ENCODE measurements at places on chromosomes 5 and 9. TPM values are rescaled to one million over a fixed set of nuclear protein-coding genes. Genes with fewer than 3 reads are reported as not detected.

GRCh38 chr5:154962494-154962893 is 21.6 kb downstream of the MRPL22 start:
- DNase-seq, result no peak
- H3K27me3 ChIP-seq, result no peaks in the 10 kb centered on the region
- no peak overlapping the region for H3K4me3 ChIP-seq
- no peak overlapping the region for H3K27ac ChIP-seq
- H3K36me3 ChIP-seq, result peaks cover 39% of the 10 kb centered on the region
- peaks cover 8% of the 10 kb centered on the region for H3K4me1 ChIP-seq

DNA sequence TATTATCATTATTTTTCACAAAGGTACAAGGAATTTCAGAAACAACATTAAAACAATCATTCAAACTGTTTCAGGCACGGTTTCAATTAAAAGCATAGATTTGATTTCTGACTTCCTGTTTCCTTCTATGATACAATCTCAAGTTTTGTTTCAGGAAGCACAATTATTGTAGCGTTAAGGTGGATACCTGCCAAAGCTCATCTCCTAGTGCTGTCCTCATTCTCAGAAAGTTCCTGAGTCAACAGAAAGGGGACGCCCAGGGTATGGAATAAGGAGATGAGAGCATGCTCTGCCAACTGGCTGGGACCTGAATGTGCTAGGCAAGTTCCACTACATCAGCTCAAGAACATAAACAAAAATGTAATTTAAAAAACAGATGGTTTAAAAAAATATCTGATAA is 2.0 kb upstream of the TRIM14 start:
- no peak for DNase-seq
- H3K4me3 ChIP-seq, result peak overlapping the region; percentile 83
- H3K36me3 ChIP-seq, result peaks cover 30% of the 10 kb centered on the region
- H3K4me1 ChIP-seq, result peaks cover 40% of the 10 kb centered on the region
- no peak overlapping the region for H3K27ac ChIP-seq
- H3K27me3 ChIP-seq, result no peaks in the 10 kb centered on the region

DNA sequence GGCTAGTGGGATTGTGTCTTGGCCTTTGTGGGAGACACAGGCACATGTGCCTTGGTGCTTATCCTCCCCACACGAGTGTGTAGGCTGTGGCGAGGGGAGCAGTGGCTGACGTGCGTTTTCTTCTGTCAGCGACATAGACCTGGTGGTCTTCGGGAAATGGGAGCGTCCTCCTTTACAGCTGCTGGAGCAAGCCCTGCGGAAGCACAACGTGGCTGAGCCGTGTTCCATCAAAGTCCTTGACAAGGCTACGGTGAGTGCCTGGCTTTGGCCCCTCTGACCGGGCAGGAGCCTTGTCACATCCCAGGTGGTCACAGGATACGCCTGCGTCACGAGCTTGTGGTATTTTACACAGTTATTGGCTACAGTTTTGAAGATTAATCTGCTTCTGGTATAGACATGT is 26.4 kb downstream of the TENT4A start:
- DNase-seq, result no peak
- peaks cover 34% of the 10 kb centered on the region for H3K4me1 ChIP-seq
- no peaks in the 10 kb centered on the region for H3K27me3 ChIP-seq

Gene QRFP
- total RNA-seq, result not detected

Gene PDCD1LG2
- 0.55 TPM for total RNA-seq
